ENCODE measurements at places on chromosomes 2 and 18.

DNA sequence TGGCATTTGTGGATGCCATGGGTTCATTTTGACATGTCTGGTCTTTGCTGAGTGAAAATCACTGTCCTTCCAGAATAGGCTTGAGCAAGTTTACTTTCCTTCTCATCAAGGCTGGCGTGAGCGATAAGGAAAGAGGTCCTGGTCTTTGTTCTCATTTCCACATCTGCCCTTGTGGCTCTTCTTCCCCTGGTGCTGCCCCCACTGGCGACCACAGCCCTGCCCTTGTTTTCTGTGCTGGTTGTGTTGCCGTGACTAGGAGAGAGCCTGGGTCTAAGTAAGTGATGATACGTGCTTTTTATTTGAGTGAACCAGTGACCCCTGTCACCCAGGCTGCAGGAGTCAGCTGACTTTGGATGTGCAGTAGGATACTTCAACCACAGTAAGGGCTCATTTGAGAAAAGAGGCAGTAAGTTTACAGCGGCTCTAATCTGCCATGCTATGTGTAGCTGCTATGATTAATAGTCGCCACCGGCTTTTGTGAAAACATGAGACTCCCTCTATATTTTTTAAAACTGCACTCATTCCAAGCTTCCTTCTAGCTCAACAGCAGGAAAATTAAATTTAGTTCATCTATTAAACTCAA, 441.7 kb downstream of the RNF144A start:
- DNase-seq: no peak

DNA sequence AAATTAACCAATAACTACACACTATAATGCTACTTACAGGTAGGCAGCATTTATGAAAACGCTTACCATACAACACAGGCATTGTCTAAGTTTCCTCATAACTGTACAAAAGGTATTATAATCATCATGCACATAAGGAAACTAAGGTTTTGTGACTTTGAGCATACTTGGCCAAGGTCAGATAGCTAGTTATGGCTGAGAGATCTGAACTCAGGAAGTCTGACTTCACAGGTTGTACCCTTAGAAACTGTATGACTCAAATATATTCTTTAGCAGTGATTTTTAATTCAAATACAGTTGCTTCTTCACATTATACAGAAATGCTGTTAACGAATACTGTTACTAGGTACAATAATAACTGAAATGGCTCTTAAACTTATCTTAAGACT, 89.3 kb downstream of the TRIP12 start:
- DNase-seq: no peak

DNA sequence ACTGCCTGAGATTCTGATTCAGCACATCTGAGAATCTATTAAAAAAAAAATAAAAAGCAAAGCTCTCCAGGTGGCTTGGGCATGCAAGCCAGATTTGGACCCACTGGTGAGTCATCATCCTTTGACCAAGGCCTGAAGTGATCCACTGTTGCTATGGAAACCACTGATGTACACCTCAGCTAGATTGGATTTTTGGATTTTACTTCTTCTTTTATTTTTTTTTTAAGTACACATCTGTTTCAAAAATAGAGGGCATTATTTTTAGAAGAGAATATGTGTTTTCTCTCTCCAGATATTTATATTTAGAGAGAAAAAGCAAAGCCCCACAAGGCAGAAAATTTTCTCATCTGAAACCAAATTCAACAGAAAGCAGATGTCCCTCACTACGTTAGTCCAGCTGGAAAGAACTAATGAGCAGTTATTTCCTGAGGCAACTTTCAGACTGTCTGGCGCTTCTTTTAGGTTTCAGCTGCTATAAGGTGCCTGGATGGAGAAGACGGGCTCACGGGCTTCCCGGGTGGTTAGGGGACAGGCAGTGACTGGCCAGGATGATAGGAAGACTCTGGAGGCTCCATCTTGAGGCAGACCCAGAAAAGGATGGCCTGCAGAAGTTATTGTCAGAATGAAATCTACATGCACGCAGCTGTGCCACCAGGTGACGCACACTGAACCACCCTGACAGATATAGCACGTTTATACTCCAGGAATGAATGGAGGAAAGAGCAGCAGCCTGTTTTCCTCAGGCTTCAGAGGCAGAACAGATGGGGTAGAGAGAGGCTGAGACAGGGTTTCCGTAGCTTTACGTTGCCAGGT, 50.5 kb downstream of the MRPL35 start:
- DNase-seq: peak; percentile 34

GRCh38 chr2:45622336-45623075, 11.4 kb upstream of the SRBD1 start:
- no peak for DNase-seq

DNA sequence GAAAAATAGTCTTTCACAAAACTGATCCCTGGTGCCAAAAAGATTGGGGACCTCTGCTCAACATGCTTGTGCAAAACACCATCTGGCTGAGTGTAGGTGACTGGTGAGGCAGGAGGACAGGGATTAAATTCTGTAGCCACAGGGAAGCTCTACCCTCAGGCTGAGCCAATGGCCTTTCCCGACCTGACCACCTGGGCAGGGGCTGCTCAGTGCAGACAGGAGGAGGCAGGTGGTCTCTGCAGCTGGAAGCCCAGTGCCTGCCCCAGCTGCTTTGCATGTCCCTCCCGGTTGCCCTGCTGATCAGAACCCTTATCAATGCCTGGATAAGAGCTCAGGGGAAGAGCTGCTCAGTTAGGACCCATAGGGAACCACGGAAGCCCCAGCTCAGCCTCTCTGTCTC, 235.3 kb downstream of the ANKRD36 start:
- DNase-seq: no peak

GRCh38 chr18:9211955-9212354, 75.4 kb downstream of the ANKRD12 start:
- no peak for DNase-seq

DNA sequence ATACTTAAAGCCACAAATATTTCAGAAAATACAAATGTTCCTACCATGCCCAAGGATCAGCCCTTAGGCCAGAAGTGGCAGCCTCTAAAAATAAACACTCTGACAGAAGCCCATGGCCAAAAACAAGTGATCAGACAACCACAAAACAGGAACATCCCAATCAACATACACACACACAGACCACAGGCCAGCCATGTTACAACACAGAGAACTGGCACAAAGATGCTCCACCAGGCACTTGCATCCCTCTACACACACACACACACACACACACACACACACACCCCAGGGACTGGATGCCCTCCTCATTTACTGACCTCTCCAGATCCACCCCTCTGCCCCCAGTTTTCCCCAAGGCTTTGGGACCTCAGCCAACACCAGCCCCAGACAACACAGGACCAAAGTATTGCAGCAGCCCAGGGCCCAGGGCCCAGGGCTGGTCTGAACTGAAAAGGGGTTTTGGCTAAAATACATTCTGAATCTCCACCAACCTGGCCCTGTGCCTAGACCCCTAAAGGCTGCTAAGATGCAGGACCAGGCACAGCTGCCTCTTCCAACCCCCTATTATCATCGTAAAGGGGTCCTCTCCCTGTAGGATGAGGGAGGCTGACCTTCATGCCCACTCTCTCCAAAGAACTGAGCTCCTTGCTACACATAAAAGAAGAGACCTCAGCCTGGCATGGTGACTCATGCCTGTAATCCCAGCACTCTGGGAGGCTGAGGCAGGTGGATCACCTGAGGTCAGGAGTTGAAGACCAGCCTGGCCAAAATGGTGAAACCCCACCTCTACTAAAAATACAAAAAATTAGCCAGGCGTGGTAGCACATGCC, 151.4 kb downstream of the TNS1 start:
- no peak for DNase-seq

GRCh38 chr2:127857265-127857808, 618 bp downstream of the POLR2D start:
- peak; percentile 34 for DNase-seq

DNA sequence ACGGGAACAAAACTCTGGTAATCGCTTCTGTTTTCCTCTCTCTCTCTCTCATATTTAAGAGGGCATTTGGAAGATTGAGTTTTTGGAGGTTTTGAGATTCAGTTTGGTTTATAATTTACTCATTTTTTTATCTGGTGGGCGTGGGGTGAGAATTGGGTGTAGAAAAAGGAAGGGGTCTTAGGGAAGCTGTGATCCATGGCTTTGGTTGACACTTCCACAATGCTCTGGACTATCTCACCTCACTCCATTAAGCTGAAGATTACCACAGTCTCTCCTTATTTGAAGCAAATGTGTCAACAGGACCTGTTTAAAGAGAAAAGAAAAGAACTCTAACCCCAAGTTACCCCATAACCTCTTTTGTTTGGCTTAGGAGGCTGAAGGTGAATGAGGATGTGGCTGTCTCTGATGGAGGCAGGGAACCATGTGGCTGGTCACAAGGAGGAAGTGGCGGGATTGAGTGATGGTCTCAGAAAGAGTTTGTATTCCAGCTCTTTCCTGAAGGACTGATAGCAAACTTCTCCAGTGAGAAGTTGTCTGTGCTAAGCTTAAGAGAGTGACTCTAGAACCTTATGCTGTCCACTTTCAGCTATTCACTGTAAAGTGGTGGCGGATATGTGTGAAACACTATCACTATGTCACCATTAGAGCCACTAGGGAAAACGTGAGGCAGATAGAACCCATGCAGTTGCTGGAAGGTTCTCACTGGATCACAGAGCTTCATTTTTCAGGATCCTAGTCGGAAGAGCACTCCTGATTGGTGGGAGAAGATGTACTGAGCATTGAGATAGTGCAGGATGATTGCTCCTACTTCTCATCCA, 934 bp downstream of the ZNF804A start:
- DNase-seq: peak; percentile 42

DNA sequence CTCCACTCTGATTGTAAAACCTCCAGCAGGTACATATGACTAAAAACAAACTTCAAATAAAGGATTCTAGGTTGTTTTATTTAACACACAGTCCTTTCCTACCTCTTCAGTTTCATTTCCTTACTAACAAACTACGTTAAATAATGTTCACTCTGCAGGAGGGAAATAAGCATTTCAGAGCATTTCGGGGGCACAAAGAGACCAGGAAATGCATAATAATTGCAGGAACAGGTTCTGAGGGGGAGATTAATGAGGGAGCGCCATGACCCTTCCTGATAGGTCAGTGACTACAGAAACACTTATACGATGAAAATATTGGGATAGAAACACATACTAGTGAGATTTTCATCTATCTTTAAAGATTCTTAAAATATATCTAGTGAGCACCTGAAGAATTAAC, 416.6 kb downstream of the NRXN1 start:
- DNase-seq: no peak

DNA sequence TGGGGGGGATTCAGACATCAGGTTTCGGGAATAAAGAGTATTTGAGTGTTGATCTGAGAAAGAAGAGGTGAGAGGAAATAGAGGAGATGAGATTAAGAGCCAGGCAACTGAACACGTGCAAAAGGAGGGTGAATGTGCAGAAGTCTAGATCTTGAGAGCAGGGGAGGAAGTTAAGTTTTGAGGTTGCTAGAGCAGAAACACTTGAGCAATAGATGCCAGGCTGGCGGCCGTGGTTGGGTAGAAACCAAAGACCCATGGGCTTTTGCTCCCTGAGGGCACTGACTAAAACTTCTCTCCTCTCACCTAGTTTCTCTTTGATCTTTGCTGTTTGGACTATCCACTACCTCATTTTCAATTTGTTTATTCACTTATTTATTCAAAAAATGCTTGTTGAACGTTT, 116.0 kb downstream of the CDC42EP3 start:
- DNase-seq: no peak

DNA sequence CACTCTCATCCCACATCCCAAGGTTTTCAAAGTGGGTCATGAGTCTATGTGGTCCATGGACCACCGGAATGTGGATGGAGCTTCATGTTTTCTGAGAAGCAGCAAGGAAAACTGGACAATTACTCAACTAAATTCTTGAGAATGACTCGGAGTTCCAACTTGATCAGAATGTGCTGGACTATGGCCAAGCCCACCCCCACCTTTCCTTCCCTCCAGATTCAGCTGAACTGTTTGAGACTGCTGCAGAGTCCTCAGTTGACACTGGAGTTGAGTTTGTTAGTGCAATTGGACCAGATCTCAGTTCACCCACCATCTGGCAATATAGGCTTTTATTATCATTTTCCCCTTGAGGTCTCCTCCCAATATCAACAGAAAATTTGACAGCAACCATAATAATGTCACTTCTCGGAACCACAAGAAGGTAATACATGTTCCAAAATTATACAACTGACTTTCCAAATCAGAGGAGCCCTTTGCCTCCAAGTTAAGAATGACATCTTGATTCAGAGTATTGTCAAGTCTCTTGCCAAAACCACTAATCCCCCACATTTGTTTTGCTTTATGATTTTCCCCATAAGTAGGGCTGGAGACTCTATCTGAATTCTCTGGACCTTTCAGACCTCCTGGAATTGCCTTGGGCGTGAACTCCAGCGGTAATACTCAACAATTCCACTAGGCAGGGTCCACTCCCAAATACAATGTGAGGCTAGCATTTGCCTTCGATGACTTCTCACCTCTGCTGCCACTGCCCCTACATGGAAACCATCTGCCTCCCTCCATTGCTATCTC, 8.8 kb downstream of the COL4A4 start:
- no peak for DNase-seq

DNA sequence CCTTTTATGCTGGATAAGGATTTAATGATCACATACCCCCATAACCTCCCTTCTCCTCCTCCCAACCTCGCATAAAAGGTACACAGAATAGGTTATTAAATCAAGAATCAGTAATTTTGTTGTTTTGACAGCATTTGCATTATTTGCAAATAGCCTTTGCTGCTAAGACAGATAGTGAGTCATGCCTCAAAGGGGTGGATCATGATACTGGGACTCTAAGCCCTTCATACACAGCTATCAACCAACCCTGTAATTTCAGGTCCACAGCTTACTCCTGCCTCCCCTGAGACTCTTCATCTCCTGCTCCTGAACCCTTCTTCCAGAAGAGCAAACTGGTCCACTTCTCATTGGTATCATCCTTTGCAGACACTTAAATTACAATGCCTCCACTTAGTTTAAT, 73.8 kb upstream of the KLHL29 start:
- peak; percentile 12 for DNase-seq

GRCh38 chr2:127649684-127650040, 3.7 kb downstream of the GPR17 start:
- DNase-seq: peak; percentile 93

GRCh38 chr2:34305587-34305986, 706.5 kb upstream of the FAM98A start:
- no peak for DNase-seq

GRCh38 chr2:189249901-189250300, 70.3 kb upstream of the COL5A2 start:
- no peak for DNase-seq

- DNase-seq: no peak
Observed at GRCh38 chr2:128134573-128134972, 43.6 kb downstream of the UGGT1 start.

DNA sequence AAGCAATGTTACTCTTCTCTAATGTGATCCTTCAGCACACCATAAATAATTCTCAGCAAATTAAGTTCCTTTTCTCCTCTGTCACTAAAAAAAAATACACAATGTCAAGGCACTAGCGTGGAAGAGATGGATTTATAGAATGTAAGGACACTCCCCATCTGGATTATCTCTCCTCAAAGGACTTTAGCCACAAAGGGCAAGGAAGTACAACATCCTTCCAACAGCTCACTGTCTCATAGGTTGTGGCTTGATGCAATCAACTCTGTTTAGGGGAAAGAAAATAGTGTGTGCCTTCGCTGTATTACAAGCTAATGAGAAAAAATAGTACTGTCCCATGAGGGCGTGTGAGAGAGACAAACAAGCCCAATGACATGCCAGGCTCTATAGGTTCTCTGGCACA, 129.1 kb upstream of the DNMT3A start:
- no peak for DNase-seq

- no peak for DNase-seq
Observed at GRCh38 chr2:115294999-115295398, 852.6 kb downstream of the DPP10 start.

All from NCI-H526 (cell line).